ENCODE measurements at places on chromosomes 2 and 18. TPM values are rescaled to one million over a fixed set of nuclear protein-coding genes. Genes with fewer than 3 reads are reported as not detected.

Gene CPO
- total RNA-seq: not detected

DNA sequence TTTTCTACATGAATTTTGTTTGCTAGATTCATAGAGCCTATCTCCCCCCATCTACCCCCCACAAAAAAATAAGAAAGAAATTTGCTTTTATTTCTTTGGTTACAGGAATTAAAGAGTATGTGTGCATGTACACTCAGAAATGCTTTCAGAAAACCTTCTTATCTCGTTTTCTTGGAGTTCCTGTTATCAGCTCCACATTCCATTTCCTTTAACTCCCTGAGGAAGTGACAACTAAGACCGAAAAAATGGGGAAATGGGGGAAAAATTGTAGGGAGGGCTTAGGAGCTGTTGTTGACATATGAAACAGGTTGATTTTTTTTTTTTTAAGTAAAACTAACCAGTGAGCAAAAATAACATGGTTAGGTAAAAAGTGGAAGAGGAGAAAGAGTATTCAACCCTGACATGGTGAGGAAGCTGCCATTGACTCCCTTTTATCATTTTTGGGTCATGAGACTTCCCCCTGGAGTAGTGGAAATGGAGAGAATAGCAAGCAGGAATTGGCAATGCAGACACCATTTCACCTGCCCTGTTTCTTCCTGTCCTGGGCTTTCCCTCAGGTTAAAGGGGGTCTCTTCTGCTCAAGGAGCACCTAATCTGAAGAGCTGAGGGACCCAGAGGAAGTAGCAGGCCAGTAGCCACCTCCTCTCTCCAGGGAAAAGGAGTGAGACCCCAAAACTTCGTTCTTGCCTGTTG, 93.5 kb downstream of the OSBPL6 start:
- DNase-seq: no peak

GRCh38 chr2:68476454-68476853, 9.1 kb downstream of the APLF start:
- DNase-seq: no peak

DNA sequence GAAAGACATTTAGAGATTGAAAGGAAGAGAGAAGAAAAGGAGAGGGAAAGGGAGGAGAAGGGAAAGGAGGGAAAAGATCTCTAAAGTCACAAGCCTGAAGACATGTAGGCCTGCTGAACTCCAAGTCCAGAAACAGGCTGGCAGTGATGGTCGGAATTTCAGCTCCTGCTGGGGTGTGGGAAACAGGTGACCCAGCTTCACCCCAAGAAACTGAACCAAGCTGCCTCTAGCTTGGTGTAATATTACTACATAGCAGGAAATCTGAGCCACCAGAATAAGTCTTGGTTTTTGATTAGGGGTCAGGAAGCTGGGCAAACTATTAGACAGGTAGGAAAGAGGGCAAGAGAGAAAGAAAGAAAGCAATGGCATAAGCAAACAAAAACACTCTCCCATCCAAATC, 185.8 kb downstream of the PDE11A start:
- DNase-seq: no peak

DNA sequence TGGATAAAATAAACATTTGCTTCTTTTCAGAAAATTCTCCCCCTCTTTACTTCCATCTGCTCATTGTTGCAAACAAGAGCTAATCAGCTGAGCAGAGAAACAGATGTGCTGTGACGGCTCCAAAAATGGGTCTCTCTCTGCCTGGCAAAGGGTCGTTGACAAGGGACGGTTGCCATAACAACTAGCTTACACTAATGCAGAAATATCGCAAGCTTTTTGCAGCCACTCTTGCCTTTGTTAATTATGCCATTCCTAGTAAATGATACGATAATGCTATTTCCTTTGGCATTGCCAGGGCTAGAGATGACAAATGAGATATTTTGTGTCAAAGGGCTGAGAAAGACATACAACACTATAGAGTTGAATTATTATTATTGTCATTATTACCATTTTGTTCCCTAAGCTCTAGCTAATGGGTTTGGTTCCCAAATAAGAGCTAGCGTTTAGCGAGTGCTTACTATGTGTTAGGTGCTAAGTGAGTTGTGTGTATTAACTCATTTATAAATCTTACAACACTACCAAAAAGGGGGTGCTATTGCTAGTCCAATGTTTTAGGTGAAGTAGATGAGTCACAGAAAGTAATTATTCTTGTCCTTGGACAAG, 46.8 kb downstream of the MYO3B start:
- no peak for DNase-seq

DNA sequence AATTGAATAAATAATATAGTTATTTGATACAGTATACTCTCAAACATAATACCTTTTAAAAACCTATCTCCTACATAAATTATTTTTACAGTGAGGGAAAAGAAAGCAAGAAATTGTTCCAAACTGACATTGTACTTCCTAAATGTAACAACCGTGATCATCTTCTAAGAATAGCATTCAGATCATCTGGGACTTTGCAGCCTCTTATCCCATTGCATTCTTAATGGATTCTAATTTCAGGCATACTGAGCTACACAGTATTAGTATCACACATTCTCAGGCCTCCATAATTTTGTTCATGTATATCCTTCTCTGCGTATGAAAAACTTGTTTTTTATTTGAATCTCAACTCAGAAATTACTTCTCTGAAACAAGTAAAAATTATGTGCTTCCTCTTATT, 1134.7 kb upstream of the CDH2 start:
- no peak for DNase-seq

Gene OSR1
- total RNA-seq: under 0.01 TPM

- DNase-seq: no peak
Measured at GRCh38 chr18:58098706-58099105, 54.7 kb downstream of the NEDD4L start.

GRCh38 chr18:55275039-55275901, 312.7 kb downstream of the TCF4 start:
- no peak for DNase-seq

Gene AFF3
- total RNA-seq: 23.2 TPM

GRCh38 chr2:216710551-216711301, 15.4 kb upstream of the IGFBP5 start:
- DNase-seq: no peak

DNA sequence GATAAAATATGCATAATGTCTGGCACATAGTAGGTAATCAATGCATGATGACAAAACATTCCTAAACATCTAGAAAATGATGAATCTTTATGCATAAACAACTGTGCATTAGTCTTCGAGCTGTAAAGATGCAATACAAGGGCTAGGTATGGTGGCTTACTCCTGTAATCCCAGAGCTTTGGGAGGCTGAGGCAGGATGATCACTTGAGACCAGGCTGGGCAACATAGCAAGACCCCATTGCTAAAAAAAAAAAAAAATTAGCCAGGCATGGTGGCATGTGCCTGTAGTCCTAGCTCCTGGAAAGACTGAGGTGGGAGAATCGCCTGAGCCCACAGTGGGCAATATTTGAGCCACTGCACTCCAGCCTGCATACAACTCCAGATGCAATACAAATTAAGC, 5.3 kb downstream of the TET3 start:
- DNase-seq: no peak

Gene SERPINB10
- 0.27 TPM for total RNA-seq

- no peak for DNase-seq
Measured at GRCh38 chr2:101759162-101759561, 61.7 kb downstream of the MAP4K4 start.

Gene PDE11A
- total RNA-seq: under 0.01 TPM

- no peak for DNase-seq
Measured at GRCh38 chr2:148108385-148108784, 87.5 kb downstream of the MBD5 start.

Gene REV1
- total RNA-seq: 25.3 TPM

- no peak for DNase-seq
Measured at GRCh38 chr18:21684731-21685130, 19.8 kb downstream of the ABHD3 start.

Gene SAG
- total RNA-seq: under 0.01 TPM

GRCh38 chr18:22639561-22639960, 221.8 kb upstream of the CTAGE1 start:
- DNase-seq: no peak

DNA sequence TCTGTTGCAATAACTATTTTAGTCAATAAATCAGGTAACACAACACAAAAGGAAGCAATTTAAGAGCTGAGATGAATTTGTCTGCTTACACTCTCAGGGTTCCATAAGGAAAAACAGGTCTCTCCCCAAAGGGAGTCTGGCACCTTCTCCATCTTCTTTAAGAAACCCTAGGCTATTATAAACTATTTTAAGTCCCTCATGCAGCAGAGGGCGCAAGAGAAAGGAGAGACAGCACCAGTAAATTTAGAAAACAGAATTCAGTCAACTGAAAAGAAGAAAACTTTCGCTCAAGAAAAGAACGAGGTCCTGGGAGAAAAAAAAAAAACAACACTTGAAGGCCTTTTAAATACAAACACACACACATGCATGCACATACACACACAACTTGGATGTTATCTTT, 19.1 kb downstream of the SULT1C4 start:
- DNase-seq: no peak

GRCh38 chr2:122001441-122001874, 246.0 kb downstream of the TSN start:
- no peak for DNase-seq

Gene ZBTB7C
- not detected for total RNA-seq

DNA sequence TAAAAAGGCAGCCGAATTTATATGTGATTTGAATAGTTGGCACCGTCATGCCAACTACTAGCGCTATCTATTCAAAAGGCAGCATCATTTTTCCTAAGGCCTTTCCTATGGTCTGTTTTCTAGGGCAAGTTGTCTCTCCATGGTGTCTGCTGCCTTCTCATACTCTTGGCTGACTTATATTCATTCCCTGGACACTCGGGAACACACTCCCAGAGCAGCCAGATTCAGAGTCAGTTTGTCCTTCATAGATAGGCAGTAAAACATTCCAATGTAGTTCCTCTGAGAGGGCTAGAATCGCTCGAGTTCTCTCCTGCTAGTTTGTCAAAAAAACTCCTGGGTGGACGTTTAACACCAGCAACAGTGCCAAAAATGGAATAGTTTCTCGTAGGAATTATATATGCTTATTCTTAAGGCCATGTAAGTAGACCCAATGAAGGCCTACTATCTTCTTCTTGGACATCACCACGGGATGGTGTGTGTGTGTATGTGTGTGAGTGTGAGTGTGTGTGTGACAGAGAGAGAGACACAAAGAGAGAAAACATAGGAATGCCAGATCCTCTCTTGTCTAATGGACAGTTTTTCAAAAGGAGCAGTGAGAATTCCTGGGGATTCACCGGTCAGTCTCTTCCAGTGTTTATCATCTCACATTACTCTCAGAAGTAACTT, 129.3 kb upstream of the CTAGE1 start:
- DNase-seq: no peak

DNA sequence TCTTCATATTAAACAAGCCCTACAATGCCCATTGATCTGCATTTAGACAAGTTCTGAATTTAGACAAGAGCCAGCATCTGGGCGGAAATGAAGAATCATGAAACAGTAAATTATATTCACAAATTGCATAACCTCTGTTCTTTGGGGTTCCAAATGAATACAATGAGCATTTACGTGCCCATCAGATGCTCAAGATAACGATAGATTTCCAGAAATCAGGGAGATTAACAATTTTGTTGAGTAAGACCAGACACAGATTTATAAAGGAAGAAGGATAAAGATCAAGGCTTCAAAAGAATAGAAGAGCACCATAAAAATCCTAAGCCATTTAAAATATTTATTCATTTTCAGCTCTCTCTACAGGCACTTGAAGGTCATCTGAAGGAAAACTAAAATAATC, 59.7 kb upstream of the CDH20 start:
- DNase-seq: no peak

GRCh38 chr2:129769185-129769991, 210.1 kb upstream of the RAB6C start:
- no peak for DNase-seq

DNA sequence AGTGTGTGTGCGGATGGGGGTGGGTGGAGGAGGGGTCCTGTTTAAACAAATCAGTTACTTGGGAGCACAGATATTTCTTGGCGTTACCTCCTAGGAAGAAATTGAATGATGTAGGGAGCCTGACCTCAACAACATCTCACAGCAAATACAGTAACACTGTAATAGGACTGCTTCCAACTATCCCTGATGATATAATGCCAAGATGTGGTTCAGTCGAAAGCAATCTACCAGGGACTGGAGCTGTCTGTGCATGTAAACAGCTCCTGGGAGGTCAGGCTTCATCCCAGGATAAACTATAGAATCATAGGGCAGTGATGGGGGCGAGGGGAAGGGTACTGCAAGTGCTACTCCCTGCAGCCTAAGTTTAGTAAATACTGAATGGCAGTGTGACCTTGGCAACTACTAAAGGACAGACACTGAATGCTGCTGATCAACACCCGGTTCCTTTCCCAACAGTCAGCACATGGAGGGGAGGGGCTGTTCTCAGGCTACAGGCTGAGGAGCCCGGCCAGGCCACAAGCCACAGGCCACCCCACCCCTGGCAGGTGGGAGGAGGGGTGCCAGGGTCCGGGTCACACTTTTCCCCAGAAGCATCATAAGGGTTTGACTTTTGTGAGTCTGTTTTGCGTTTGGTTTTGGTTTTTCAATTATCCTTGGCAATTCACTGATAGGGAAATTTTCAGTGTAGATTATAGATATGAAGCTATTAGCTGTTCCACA, 85.3 kb upstream of the ZNF397 start:
- no peak for DNase-seq

GRCh38 chr2:3199627-3200345, 177.8 kb downstream of the EIPR1 start:
- DNase-seq: no peak

GRCh38 chr18:6412933-6413472, 1.7 kb downstream of the L3MBTL4 start:
- no peak for DNase-seq

DNA sequence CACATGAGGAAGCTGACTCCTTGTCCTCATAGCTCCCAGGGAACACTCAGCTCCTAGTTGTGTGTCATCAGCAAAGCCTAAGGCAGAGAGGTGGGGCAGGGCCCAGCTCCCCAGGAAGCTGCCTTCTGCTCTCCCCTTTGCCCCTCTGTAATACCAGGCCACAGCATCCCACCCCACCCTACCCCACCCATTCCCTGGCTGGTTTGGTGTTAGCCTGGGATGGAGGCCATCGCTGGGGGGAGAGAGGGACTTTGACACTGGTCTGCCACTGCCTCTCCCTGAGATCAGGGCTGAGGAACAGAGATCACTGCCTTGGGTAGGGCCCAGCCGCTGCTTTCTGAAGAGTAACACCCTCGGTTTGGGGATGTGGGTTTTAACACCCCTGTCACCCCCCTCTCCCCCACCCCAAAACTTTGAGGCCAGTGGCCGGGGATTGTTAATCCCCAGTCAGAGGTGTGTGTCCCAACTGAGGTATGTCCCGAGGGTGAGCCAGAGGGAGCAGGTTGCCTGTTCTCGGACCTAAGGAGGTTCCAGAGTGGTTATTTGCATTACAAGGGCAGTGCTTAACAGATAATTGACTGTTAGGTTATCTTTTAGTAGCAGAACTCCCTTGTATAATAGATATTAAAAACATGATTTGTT, 41.4 kb downstream of the TET3 start:
- no peak for DNase-seq

DNA sequence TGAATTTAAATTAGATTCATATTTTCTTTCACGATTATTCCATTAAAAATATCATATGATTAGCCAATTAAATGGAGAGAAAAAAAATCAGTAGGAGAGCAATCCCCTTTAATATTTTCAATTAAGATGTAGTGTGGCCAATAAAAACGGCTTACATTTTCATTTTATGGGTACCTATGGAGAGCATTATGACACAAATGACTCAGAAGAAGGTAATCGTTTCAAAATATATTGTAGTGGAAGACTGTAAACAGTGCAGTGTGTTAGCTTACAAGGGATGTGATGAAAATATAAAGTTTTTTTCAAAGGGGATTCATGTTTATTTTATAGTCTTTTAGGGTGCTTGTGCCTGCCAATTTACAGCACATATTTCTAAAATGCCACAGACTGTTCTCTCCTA, 1507.4 kb upstream of the CELF4 start:
- no peak for DNase-seq

Data from hematopoietic multipotent progenitor cell (in vitro differentiated cells).